NK-92 treated with Interleukin-12 subunit alpha and Interleukin-12 subunit beta, amount 100 ng/mL, for 24 hours (cell line): ENCODE measurements at places on chromosomes 3 and 15.

DNA sequence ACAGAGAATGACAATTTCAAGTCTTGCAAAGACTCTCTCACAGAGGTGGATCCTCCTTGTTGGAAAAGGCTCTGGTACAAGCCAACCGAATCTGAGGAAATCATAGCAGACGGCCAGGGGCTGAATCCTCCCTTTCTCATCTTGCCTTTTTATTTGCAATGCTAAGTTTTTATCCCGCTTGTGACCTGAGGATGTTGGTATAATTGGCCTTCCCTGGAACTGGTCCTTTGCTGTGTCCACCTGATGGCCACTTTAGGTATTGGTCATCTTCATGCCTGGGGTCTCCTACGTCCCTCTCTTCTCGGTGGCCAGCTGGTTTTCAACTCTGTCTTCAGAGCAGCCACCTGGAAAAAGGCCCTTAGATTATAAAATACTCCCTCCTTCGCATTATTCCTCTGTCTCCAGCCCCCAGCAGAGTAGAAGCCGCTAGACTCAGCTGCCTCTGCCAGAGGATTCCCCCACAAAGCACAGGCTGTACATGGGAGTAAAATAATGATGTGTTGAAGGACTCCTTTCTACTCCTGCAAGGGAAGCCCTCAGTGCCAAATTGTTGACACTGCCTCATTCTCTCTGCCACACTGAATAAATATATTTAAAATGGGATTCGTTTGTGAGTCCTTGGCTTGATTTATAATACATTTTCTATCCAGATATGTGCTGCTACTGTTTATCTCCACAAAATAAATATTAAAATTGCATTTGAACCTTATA is 208.9 kb upstream of the CFAP20DC start:
- no peak for DNase-seq

GRCh38 chr15:74212494-74212893 is 9.9 kb upstream of the STRA6 start:
- DNase-seq = no peak

GRCh38 chr15:58404020-58404419 is 27.8 kb upstream of the LIPC start:
- DNase-seq = no peak

- no peak for DNase-seq
These were observed 68.9 kb upstream of the ARL8B start for GRCh38 chr3:5053021-5053831.

GRCh38 chr3:189588070-189588469 is 43.1 kb upstream of the TP63 start:
- no peak for DNase-seq

DNA sequence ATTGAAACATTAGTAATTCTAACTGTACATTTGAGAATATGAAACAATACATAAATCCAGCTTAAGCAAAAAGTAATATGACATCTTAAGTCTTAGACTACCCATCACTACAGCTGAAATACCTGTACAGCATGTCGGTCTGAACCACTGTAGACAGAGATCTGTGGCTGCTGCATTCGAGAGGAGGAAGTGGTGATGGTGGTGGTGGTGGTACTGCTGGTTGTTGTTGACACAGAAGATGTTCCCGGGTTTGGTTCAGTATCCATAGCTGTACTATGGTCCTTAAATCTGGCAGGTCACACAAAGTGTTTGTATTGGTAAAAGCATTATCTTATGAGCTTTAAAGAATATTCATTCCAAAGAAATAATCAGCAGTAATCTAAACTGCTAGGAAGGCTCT is 2.9 kb downstream of the PHC3 start:
- DNase-seq = no peak

DNA sequence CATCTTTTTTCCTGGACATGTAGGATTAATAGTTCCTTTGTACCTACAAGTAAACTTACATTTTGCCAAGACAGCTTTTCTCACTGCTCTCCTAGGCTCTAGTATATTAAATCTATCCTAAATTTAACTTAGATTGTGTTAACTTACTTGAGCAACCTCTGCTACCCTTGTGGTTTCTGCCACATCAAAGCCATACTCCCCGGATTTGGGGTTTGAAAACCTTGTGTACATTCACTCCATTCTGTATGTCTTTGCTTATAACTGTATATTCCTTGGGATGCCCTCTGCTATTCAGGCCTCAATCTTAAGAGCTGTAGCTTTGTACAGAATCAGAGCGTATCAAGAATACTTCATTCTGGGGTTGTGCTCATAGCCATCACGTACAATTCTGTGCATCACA is 60.4 kb downstream of the ARIH1 start:
- no peak for DNase-seq

GRCh38 chr15:78179286-78179840 is 30.2 kb downstream of the IDH3A start:
- no peak for DNase-seq

DNA sequence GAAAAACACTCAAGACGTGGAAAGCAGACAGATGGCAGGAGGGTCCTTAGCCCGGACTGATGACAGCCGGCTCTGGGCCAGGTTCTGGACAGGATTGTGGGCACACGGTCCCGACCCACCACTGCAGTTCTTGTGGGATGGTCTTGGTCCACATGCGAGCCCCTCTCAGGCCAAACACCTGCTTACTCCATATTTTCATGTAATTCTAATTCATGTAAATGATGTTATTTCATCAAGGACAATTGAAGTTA is 32.6 kb downstream of the TM2D3 start:
- no peak for DNase-seq

- DNase-seq = no peak
These were observed 1.3 kb downstream of the FAM43A start for GRCh38 chr3:194686816-194687637.

DNA sequence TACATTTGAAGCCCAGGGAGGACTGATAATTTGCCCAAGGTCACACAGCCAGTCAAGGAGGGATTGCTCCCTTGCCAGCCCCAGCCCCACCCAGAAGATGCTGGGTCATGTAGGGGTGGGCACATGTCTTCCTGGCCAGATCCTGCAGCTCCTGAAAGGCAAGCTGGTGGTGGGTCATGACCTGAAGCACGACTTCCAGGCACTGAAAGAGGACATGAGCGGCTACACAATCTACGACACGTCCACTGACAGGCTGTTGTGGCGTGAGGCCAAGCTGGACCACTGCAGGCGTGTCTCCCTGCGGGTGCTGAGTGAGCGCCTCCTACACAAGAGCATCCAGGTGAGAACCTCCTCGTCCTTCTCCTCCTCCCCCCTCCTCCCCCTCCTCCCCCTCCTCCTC is 13.2 kb downstream of the ISG20 start:
- no peak for DNase-seq

DNA sequence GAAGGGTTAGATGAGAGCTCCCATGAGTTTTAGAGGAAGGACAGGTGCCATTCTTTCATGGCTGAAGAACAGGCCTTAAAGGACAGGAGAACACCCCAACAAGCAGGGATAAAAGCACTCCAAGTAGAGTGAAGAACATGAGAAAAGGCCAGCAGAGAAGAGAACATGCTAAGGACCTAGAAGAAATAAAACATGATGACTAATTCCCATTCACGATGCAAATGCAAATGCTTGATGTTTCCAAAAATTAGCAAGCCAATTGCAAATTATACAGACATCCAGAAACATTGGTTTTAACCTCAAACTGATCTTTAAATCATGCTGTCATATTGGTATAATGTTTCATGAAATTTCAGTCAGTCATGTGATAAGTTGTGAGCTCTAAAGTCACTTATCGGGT is 241.7 kb downstream of the CNTN3 start:
- no peak for DNase-seq

DNA sequence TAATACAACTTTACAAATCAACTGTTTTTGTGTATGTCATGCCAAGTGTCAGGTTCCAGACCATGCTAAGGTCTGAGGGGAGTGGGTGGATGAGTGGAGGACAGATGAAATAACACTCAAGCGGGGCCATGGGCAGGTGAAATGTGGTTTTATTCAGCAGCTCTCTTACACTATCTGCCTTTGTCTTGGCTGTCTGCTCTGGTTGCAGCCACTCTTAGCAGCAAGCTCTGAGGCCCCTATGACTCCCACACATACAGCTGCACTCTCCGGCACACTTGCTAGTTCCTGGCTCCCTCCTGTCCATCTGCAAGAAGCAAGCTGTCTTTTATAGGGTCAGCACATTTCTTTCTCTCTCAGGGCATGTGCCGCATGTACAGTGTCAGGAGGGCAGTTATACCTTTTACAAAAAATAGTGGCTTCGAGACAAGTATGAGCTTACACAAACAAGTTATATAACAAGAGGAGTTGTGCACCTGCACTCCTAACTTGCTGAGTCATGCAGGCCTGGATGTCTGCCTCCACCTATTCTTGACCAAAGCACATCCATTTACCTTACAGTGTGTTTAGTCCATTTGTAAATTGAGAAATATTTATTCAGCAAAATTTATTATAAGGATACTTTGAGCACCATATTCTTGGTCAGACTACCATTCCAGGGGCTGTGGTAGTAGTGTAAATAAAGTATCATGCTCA is 683.7 kb upstream of the CBLB start:
- no peak for DNase-seq

GRCh38 chr3:12445523-12446240 is 38.6 kb upstream of the TSEN2 start:
- DNase-seq = no peak

DNA sequence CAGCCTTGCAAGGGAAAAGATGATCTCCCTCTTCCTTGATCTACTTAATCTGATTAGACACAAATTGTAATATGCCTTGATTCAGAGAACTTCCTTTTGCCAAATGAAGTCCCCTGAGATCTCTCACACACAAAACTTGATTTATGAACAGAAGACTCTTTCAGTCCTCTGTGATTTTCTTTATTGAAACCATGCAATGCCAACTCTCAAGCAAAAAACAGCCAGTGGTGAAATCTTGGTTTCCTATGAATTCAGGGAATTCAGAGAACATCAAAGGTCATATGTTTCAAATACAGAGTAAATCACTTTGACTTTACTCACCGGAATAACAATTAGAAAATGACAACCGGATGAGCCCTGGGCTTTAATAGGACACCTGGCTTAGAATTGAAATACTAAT is 211.7 kb downstream of the ABHD5 start:
- no peak for DNase-seq

- no peak for DNase-seq
These were observed 200.7 kb upstream of the TTC14 start for GRCh38 chr3:180401226-180401625.

GRCh38 chr15:80441714-80442113 is 37.5 kb downstream of the ARNT2 start:
- DNase-seq = no peak

- no peak for DNase-seq
These were observed 79.1 kb upstream of the MEF2A start for GRCh38 chr15:99486371-99487336.

DNA sequence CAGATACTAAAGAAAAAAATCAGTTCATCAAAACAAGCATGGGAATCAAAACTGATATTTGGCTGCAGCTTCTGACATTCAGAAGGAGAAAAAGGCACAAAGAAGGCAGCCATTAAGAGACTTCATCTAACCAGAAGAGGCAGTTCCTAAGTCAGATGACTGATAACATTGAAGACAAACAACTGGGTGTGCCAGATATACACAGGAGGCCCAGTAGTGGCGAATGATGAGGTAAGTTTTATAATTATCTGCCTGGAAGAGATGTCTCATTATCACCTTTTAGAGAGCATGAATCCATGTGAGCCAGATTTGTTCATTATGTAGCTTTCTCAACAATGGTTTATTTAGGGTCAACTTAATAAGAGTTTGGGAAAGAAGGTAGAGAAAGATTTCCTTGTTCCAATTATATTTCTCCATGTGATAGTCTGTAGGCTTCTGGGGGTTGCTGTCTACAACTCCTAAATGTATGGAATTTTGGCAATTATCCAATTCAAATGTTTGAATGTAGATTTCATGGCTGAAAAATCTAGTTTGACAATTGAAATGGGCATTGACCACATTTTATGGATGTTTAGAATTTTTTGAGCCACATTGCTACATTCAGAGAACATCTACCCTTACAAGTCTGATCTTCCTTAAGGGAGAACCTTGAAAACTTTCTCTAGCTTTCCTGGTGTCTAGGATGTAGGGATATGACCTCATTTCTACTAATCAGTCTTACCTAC is 50.4 kb upstream of the RASGRF1 start:
- DNase-seq = no peak

- DNase-seq = no peak
These were observed 549.5 kb downstream of the DIPK2A start for GRCh38 chr3:144521131-144521530.

DNA sequence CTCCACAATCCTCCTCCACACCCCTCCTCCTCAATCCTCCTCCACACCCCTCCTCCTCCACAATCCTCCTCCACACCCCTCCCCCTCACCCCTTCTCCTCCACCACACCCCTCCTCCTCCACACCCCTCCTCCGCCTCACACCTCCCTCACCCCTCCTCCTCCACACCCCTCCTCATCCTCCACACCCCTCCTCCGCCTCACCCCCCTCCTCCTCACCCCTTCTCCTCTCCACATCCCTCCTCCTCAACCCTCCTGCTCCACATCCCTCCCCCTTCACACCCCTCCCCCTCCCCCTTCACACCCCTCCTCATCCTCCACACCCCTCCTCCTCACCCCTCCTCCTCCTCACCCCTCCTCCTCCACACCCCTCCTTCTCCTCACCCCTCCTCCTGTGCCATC is 69.8 kb upstream of the BLM start:
- peak; percentile 59 for DNase-seq

GRCh38 chr15:49122541-49123062 is 32.8 kb downstream of the COPS2 start:
- DNase-seq = no peak

GRCh38 chr3:140403608-140404007 is 274.3 kb upstream of the TRIM42 start:
- DNase-seq = no peak
